ENCODE measurements at places on chromosomes 1 and 21.
A peak's percentile ranks its signal among the peaks of the same experiment; 100 is the strongest.

DNA sequence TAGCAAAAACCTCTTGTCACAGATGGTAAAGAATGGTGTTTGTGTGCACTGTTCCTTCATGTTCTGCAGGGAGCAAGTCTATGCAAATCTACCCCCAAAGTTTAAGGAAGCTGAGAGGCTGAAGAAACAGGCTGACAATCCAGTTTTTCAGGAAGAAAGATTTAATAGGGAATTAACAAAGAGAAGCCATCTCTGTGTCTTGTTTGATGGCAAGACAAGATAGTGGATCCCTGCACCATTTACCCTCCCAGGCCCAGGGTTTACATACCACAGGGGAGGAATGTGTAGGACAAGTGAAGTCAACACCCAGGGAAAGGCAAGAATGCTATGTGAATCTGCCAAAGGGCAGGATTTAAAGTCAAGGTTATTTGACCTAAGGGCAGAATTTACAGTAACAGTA, 48.1 kb upstream of the FNBP1L start:
- no peak for DNase-seq

- DNase-seq = no peak
Observed at GRCh38 chr1:2624735-2625300, 8.0 kb downstream of the MMEL1 start.

GRCh38 chr1:214331827-214332423, 51.0 kb downstream of the SMYD2 start:
- no peak for DNase-seq

GRCh38 chr21:30880914-30881313, 466 bp downstream of the KRTAP11-1 start:
- no peak for DNase-seq

GRCh38 chr1:186634511-186634910, 45.7 kb downstream of the PTGS2 start:
- DNase-seq = no peak

DNA sequence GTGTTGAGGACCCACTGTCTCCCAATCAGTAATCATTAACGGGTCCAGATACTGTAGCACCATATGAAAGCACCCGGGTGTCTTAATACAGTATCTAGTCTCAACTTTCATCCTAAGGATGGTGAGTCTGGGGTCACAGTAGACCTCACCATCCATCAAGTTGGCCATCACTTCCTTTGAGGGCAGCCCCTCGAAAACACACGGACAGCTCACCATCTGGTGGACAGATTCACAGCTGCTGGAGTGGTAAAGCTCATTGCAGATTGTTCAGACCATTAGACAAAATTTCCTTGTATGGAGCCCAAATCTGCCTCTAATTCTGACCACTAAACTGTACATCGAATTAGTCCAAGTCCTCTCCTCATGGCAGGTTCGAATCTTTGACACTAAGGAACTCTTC, 123.1 kb downstream of the PGBD5 start:
- DNase-seq = no peak

DNA sequence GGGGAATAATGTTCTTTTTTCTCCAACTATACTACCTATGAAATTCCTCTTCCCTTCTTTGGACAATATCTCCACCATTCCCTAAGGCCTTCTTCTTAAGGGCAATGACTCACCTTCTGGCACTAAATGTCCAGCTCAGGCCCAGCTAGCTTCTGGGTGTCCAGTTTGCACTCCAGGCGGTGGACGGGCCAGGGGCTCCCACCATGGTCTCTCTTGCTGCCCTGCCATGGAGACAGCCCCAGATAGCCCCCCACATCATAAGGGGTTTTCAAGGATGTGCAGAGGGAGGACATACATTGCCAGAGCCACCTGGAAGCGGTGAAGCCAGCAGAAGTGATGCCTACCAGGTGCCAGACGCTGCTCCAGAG, 43.8 kb downstream of the C1orf198 start:
- DNase-seq = no peak

- DNase-seq = no peak
Observed at GRCh38 chr1:234199476-234200127, 173.7 kb upstream of the COA6 start.

- DNase-seq = no peak
Observed at GRCh38 chr1:205434738-205435137, 12.9 kb upstream of the LEMD1 start.

DNA sequence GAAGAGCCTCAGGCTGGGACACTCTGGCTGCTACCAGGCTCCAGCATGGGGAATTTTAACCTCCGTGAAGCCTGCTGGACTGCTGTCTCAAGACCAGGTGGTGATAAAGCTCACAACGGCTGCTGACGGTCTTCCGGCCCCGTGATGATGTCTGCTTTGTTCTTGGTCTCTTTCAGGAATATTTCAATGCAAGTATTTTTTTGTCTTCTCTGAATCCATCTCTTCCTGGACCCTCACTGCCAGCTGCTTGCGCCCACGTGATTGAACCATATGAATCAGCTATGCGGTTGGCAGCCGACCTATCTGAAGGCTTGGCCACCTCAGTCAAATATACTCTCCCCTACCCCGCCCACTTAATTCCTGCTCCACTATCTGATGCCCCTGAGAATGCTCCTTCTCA, 14.6 kb upstream of the SLC6A17 start:
- DNase-seq = no peak

GRCh38 chr1:99551812-99552614, 93.9 kb upstream of the PALMD start:
- DNase-seq = no peak

- DNase-seq = no peak
Observed at GRCh38 chr1:97373000-97373399, 547.8 kb downstream of the DPYD start.

GRCh38 chr1:158112994-158113758, 67.5 kb upstream of the CD1D start:
- DNase-seq = no peak

- no peak for DNase-seq
Observed at GRCh38 chr1:68758666-68759209, 261.9 kb upstream of the DEPDC1 start.

DNA sequence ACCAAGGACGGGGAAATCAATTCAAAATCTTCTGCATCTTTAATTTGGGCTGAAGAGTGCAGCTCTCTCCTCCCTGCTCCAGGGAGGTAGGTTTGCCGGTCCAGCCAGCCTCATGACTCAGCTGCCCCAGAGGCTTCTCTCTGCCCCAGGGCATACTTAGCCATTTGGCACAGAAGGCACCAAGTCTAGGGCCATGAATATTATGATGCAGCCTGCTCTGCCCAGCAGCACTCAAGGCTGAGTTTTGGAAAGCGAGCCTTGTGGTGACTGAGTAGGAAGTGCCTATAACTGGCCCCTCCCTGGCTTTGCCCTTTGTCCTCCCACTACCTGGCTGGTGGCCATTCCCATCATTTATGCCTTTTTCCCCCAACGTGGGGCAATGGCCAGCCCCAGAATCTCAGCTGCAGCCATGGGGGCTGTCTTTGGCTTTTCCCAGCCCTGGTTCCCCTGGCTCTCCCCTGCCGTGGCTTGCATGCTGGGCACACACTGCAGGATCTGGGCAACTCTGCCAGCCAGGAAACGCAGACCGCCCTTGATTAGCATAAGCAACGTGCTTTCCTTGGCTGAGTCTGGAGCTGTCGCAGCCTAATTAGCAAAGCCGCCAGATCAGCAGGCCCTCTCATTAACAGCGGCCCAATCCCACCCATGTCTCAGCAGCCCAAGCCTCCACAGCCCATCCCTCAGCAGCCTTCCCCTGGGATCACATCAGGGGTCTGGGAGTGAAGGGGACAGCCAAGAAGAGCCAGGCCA, 258.6 kb upstream of the TMEM51 start:
- no peak for DNase-seq

- DNase-seq = no peak
Observed at GRCh38 chr1:147581459-147581858, 40.2 kb downstream of the BCL9 start.

GRCh38 chr1:245716561-245716960, 561.8 kb downstream of the KIF26B start:
- DNase-seq = no peak

- peak; percentile 3 for DNase-seq
Observed at GRCh38 chr1:37602750-37603694, 7.3 kb upstream of the GNL2 start.

GRCh38 chr1:43302201-43302600, 1.4 kb downstream of the TIE1 start:
- DNase-seq = no peak
